Fibroblast of skin of right biceps (primary cell): ENCODE measurements at places on chromosomes 3 and 15.

- DNase-seq, result no peak
Measured at GRCh38 chr15:90818251-90819210, 49.9 kb upstream of the FURIN start.

DNA sequence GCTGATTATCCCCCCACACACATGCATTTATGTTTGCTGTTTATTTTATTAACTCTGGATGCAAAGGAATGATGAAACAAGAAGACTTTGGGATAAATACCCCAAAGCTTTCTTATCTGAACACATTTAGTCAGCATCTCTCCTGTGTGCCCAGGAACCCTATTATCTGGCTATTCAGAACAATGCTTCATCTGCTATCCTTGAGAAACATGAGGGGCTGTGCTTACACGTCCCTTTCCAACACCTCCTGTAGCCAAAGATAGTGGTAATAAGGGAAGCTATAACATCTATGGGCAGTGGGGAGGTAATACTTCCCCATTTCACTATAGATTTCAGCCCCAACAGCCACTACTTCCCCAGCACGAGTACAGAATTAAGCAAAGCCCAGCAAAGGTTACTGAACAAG, 94.7 kb downstream of the SSR3 start:
- no peak for DNase-seq

DNA sequence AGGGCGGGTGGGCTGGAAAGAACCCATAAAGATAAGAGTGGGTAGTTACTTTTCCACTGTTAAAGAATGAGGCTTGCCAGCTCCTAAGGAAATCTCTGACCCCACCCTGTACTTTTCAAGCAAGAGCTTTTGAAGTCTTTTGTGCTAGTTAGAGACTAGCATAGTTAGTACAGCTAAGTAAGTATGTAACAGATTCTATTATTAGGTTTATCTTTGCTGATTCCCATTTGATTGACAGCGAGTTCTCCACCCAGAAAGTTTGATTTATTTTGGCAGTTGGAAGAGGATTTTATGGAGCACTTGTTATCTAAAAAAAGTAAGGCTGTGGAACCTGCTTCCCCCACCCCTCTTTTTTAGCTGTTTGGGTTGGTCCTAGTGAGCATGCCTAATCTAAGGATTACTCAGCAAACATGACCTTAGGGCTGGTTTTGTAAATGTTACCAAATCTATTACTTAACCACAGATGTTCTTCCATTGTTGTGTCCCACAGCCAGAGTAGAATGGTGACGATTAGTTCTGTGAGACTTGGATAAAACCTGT, 57.6 kb downstream of the FNDC3B start:
- no peak for DNase-seq

DNA sequence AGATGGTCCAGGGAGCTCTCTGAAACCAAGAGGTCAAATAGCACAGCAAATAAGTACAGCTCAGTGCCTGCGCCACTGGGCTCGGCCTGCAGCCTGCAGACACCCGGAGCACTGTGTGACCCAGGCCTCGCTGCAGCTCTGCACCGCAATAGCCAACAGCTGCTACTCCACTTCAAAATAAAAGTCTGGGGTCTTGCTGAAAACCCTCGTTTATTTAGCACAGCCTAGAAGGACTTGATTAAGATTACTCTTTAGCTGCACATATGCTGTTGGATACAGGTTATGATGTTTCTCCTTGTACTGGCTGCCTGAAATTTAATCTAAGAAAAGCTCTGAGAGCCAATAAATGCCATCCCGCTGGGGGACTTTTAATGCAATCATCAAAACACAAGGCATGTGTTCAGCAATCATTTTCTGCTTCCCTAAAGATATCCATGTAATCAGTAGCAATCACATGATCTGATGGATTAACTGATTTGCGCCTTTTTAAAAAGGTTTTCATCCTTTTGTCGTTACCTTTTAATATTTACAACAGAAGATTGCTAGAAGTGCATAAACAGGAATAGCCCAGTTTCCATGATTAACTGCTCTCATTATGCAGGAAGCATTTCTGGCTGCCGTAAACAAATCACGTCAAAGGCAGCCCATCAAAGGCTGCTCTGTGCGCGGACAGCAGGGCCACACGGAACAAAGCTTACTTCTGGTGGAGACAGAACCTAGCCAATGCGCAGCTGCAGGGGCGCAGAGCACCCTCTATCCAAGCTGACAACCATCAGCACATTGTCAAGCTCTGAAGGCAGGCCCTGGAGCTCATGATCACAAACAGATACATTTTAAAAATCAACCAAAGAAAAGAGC, 58.8 kb downstream of the CLASP2 start:
- DNase-seq, result peak; percentile 59

DNA sequence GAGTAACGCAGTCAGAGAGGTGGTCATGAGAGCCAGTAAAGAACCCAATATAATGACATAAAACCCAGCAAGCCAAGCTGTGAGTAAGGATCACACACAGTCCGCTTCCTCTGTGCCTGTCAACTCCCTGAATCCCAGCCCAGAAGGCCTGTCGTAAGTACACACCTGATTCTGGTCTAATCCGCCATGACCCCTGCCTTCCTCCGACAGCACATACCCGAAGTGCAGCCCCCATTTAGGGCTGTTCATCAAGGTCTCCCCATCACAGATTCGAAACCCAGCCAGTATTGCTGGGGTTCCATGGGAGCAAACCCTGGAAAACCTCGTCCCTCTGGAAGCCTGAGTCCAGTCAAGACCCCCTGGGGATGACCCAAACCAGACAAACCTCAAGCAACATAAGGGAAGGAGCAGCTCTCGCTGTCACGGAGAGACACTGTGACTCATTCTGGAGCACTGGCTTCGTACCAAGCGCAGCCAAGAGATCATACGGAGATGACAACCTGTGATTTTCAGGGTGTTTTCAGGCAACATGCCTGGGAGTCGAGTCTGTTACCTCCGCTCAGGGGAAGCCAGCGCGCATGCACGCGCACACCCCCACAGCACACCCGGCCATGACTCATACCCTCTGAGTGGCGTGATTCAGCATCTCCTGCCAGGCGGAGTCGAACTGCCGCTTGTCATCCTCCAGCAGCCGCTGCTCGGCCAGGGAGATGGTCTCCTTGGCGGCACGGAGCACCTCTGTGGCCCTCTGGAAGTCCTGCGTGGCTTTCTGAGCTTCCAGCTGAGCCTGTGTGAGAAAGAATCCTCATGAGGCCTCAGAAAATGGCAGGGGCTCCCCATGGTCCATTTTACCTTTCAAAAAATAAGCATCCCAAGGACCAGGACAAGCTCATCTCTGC, 63.0 kb downstream of the SH3BP5 start:
- peak; percentile 98 for DNase-seq

DNA sequence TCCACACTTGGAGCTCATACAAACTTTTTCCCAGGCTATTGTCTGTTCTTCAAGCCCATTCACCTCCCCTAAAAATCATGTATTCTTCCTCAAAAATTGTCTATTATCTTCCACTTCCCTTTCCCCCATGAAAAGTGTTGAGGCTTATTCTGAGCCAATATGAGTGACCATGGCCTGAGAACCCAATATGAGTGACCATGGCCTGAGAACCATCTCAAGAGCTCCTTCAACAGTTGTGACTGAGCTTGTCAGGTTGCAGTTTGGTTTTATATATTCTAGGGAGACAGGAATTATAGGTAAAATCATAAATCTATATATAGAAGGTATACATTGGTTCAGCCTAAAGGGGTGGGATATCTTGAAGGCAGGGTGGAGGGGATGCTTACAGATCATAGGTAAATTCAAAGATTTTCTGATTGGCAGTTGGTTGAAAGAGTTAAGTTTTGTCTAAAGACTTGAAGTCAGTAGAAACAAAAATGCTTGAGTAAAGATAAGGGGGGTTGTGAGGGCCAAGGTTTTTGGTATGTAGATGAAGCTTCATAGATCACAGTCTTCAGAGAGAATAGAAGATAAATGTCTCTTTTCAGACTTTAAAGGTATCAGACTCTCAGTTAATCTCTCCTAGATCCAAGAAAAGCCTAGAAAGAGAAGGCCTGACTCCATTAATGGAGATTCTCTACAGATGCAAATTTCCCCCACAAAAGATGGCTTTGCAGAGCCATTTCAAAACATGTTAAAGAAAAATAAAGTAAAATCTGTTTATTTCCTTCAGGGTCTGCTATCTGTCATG, 95.8 kb downstream of the TGFBR2 start:
- DNase-seq, result no peak
